Endothelial cell of umbilical vein (primary cell): ENCODE measurements at places on chromosomes 11 and 22. TPM values are rescaled to one million over a fixed set of nuclear protein-coding genes. Genes with fewer than 3 reads are reported as not detected.
A peak's percentile ranks its signal among the peaks of the same experiment; 100 is the strongest.

Gene IFITM10
- 0.62 and 0.66 TPM in 2 replicates for total RNA-seq

Gene HEPHL1
- total RNA-seq: not detected in 2 replicates

Gene PPP6R3
- 98.8 and 99.5 TPM in 2 replicates for total RNA-seq

Gene SCN3B
- total RNA-seq: 1.4 and 1.5 TPM in 2 replicates

Gene OR2AT4
- total RNA-seq: not detected in 2 replicates

Gene KCNK4
- 0.44 TPM in 1 of 2 replicates, not detected in the other for total RNA-seq

Gene FGF4
- total RNA-seq: not detected in 2 replicates

Gene SPDYC
- total RNA-seq: not detected in 2 replicates

Gene NOX4
- total RNA-seq: 34.0 and 47.7 TPM in 2 replicates

Gene MS4A8
- not detected in 2 replicates for total RNA-seq

Gene GAS2L1
- 42.1 and 44.0 TPM in 2 replicates for total RNA-seq

Gene TCN2
- 62.3 and 80.6 TPM in 2 replicates for total RNA-seq

Gene IL18
- 1.5 and 1.6 TPM in 2 replicates for total RNA-seq

Gene CASP5
- not detected in 2 replicates for total RNA-seq

DNA sequence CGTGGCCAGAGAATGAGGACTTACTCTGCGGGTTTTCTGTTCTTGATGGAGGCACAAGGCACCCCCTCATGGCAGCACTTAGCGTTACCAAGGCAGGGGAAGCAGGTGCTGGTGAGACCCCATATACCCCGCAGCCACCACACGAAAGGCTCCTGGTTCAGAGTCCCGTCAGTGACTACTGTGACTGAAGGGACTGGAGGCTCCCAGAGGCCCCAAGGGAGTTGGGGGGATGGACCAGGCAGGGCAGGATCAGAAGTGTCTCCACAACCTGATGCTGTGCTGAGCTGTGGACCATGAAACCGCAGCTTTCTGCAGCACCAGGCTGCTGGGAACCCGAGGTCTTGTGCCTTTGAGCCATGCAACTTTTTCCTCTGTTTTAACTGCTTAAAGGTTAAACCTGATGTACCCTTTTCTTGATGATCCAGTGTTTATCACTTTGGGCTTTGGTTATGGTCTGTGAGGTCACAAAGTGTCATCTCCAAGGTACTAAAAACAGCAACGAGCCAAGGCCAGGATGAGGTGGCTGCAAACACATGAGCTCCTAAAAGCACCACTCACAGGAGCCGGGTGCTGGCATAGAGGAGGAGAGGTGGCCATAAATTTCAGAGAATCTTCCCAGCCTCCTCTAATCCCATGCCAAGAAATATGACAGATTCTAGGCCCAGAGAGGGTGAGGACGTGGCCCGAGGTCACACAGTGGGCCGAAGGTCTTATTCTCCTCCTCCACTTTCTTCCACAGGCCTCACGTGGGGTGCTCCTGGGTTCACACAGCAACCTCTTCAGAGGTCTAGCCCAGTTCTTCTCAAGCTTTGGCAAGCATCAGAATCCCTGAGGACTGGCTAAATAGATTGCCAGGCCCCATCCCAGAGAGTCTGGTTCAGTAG, 4.2 kb upstream of the LRRC32 start:
- no peak for DNase-seq

DNA sequence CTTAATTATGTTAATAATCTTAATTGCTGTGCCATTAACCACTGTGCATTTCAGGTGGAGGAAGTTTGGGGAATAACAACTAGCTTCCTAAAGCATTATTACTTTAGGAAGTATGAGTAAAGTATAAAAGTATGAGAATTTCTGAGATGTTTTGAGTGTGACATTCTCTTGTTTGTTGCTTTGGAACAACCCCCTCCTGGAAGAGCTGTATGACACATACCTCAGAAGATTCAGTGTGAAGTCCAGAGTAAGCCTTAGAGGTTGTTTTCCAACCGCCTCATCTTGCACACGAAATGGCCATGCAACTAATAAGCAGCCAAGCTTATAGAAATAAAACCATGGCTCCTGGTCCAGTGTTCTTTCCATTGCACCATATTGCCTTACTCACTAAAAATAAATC, 21.7 kb downstream of the CCDC81 start:
- peak; percentile 48 for DNase-seq

DNA sequence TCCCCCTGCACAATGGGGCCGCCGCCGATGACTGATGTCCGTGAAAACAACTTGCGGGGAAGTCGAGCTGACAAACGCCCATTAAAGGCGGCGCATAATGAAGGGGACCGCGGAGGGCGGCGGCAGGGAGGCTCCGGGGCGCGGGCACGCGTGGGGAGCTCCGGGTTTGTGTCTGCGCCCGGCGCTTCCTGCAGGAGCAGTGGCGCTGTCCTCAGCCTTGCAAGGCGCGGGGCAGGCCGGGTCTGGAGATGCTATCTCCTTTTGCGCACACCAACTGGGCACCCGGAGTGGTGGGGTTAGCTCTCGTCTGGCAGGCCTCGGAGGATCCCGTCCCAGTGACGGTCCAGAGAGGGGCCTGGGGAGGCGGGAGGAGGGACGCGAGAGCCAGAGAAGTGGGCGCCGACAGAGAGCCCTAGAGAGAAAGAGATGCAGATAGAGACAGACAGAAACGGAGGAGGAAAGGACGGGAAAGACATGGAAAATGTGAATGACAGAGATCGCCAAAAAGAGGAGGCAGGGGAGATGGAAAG, 390 bp upstream of the FGF3 start:
- DNase-seq: no peak

GRCh38 chr11:67314218-67314617, 10.9 kb downstream of the SSH3 start:
- DNase-seq: no peak

DNA sequence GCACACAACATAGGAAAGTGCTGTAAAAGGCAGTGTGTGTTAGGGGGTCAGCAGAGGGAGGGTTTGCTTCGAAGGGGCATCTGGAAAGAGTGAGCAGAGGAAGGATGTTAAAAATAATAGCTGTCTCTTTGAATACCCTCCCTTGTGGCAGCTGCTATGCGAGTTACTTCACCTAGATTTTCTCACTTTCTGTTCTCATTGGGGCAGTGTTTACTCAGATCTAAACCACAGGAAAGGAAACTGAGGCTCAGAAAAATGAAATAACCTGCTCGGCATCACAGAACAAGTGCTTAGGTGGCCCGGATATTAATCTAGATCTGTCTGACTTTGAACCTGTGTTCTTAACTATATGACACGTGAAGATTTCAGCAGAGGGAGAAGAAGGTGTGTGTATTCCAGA, 125.3 kb downstream of the C11orf91 start:
- DNase-seq: no peak

DNA sequence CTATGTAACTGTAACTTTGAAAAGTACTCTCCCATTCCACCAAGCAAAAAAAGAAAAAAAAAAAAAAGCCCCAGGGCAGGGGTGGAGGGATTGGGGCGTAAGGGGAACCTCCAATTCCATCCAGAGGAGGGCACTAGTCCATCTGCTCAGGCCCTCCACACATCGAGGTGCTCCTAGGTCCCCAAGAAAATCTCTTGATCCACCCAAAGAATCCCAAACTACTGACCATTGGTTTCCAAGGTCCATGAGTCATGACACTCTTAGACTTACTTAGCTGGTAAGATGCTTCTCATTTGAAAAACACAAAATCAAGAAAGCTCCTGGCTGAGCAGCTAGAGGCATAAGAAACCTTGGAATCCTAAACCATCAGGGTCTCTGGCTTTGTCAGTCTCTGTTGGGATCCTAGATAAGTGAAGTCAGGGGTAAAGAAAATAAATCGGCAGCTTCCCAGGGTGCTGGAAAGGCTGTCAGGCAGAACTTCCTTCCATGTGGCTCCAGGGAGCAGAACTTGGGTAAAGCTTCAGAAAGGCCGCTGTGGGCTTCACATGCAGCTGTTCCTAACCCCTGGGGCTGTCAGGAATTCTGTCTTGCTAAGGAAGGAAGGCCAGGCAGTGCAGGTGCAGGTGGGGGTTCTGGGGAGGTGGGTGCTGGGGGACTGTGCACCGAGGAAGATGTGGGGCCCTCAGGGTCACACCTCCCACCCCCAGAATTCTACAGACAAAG, 49.4 kb upstream of the ADA2 start:
- DNase-seq: no peak

- DNase-seq: peak; percentile 79
Observed at GRCh38 chr11:121591405-121592033, 138.8 kb upstream of the SORL1-AS1 start.

- DNase-seq: peak; percentile 68
Observed at GRCh38 chr11:26229981-26230380, 101.9 kb upstream of the ANO3 start.

DNA sequence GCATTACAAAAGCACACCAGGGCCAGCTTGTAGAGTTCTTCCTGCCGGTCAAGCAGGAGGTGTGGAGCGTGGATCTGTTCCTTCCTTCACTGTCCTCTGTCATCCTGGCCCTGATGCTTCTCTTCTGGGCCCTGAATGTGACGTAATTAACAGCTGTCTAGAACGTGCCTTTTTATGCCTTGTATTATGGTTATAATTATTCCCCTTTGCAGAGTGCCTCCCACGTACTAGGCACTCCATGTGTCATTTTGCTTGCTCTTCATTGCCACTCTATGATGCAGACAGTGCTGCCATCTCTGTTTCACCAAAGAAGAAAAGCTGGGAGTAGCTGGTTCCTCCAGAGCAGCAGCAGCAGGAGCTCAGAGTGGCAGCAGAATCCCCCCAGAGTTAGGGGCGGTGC, 132.1 kb upstream of the TTC12 start:
- no peak for DNase-seq

- DNase-seq: no peak
Observed at GRCh38 chr11:130874396-130874795, 41.9 kb downstream of the SNX19 start.

DNA sequence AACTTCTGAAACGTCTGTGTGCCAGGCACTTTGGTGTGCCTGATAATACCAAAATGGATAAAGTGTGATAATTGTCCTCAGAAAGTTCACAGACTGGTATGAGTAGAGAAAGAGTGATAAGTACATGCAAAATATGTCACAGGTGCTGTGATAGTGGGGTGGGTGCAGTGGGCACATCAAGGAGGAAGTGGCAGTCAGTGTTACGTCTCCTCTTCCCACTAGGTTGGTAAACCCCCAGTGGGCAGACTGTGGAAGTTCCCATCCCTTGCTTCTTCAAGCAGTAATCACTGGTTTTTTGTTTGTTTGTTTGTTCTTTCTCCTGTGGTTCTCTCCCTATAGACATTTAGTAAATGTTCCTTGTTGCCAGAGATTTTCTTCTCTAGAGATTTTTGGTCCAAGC, 5.4 kb downstream of the RNF121 start:
- no peak for DNase-seq

DNA sequence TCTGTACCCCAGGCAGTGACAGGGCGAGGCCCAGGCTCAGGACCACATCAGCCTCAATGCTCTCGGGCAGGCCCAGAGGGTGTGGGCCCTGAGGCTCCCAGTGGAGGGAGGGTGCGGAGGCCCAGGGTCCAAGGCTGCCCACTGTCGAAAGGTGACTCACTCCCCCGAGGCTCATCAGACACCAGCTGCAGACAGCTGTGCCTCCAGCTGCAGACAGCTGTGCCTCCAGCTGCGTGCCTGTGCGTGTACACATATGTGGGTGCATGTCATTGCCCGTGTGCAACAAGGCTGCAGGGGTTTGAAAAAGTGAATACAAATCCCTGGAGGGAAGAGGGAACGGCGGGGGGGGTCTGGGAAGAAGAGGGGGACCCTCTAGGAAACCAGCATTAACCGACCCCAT, 134.3 kb downstream of the BRD1 start:
- no peak for DNase-seq

DNA sequence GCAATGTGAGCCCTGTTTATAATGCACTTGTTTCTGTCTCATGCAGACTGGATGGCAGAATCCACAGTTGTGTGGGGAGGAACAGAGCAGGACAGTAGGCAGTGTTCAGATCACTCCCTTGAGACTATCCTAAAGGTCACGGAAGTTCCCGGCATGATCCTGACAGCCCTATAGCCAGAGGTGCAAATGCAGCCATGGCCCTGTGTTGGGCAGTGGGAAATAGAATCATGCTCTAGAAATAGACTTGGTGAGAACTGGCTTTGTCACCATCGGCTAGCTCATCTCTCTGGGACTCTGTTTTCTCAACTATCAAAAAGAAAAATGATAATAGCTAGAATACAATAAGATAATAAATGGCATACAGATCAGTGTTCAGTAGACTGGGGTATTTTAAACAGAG, 123.2 kb downstream of the FEZ1 start:
- no peak for DNase-seq

- DNase-seq: no peak
Observed at GRCh38 chr22:17159504-17159951, 451 bp upstream of the HDHD5 start.

DNA sequence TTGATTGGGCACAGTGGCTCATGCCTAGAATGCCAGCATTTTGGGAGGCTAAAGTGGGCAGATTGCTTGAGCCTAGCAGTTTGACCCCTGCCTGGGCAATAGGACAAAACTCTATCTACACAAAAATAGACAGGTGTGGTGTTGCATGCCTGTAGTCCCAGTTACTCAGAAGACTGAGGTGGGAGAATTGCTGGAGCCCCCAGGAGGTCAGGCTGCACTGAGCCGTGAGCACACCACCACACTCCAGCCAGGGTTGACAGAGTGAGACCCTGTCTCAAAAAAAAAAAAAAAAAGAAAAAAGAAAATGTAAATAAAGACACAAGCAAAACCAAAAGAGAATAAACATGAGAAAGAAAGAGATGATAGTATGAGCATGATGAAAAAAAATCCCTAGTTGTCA, 802.4 kb upstream of the ANO3 start:
- DNase-seq: no peak
